Memory B cell (primary cell): ENCODE measurements at places on chromosomes 1 and 21.

DNA sequence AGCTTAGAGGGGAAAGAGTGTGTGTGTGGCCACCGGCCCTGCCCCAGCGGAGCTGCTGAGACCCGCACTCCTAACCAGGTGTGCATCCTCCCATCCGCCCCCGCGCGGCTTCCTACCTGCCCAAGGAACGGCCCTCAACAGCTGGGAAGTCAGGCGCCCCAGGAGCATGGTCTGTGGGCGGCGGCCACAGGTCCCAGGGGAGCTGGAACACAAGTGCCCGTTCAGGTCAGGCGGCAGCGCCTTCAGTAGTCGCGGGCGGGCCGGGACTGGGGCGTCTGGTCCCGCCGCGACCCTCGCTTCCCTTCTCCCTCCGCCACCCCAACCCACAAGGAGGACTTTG, 448 bp downstream of the AURKAIP1 start:
- DNase-seq, result no peak

DNA sequence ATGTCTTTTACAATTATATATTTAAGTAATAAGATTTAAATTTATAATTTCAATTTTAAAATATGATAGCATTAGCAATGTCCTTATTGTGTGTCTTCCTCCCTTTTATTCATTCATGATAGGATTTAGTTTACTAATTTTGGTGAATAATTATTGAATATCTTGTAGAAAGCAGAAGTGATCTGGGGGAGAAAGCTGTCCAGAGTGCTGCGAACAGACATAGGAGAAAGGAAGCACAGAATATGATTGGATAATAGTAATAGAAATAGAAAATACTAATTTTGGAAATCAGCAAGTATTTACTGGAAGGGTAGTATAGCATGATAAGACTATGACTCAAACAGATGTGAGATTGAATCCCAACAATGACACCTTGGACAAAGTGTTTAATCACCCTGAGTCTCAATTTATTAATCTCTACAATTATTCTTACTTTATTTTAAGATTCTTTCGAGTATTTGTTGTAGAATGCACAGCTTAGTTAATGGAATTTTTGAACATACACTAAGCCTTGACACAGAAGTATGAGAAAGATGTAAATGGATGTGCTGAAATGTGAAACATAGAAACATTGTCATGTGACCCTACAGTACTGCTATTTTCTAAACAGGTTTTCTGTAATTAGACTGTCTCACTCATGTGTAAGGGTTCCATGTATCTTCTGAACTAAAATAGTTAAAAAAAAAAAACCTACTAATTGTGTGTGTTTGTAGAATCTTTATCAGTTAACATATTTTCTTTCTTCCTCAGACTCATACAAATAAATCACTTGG, 7.9 kb downstream of the SH3GLB1 start:
- DNase-seq, result no peak

DNA sequence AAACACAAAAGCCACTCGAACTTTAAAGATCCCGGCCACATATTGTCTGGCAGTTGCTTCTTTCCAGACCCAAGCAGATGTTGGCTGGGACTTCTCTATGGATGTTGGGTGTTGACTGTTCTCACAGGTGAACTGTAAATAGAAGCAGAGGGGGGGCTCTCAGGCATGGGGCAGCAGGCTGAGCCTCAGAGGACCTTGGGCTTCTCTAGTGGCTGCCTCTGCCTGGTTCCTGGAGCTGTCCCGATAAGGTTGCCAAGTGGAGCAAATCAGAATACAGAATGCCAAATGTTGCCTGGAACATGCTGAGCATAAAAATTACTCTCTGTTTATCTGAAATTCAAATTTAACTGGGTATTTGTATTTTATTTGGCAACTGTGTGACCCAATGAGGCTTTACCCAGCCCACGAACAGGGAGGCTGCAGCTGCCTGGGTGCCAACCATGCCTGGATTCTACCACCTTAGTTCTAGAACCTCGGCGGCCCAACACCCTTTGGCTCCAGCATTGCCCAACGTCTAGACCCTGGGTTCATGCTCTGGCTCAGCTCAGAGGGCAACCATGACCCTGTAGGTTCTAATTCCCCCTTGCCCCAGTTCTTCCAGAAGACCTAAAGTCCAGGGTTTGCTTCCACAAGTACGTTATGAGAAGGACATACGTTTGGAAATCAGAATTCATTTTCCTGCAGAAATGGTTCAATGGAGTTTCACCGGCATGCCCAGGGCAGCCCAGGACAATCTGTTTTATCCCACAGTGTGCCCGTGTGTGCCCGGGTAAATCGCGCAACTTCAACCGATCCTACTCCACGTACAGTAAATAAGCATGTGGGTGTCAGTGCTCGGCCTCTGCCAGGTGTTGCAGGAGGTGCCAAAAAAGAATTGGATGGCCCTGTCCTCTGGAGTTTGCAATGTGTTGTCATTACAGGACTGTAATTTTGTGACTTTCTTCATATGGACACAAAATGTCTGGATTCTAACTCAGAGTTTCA, 5.4 kb upstream of the SLC45A1 start:
- no peak for DNase-seq

DNA sequence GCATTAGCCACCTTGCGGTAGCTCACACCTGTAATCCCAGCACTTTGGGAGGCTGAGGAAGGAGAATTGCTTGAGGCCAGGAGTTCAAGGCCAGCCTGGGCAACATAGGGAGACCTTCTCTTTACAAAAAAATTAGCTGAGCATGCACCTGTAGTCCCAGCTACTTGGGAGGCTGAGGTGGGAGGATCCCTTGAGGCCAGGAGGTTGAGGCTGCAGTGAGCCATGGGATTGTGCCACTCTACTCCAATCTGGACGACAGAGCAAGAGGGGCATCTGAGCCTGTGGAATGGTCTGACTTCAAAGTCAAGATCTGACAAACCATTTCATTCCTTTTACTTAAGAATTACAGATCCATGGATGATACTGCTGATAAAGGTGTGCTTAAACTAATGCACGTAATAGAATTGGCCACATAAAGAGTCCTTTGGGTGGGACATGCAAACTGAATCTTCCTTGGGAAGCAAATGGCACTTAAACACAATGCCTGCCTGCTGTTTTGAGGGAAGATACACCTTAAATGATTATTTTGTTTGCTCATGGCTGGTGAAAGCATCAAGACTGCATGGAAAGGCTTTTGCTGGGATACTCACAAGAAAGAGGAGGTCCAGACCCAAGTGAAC, 2.5 kb upstream of the TMEM201 start:
- no peak for DNase-seq

DNA sequence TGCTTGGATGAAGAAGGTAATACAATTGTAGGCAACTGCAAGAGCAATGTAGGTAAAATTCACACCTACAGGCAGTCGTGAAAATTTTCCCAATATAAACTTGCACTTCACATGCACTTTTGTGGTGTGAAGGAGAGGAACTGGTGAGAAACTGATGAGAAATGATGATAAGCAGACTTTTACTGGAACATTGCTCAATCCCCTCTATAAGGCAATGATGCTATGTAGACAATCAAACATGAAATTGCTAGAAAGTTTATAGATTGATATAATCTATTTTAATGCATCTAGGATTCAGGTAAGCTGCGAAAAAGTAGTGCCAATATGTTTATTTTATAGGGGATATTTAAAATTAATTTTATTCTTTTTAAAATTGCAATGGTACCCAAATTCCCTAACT, 802.2 kb downstream of the KCNT2 start:
- DNase-seq, result no peak

GRCh38 chr1:34885405-34886247, 26.1 kb upstream of the SMIM12 start:
- DNase-seq, result peak; percentile 25

- DNase-seq, result no peak
Observed at GRCh38 chr21:38266732-38267131, 9.9 kb downstream of the KCNJ15 start.

DNA sequence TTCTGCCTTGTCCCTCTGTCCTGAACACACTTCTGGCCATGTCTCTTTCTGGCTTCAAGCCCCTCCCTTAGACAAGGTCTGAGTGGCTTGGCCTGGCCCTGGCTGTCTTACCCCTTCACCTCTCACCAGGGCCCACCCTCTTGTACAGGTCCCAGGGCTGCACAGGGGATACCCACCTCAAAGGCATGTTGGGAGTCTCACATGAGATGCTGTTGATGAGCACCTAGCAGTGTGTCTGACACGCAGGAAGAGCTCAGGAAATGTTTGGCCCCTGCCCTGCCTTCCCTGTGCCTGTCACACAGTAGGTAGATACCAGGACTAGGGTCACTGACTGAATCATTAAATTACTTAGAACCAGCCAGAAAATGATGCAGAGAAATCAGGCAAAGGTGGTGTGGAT, 16.6 kb downstream of the ZNF362 start:
- DNase-seq, result no peak

DNA sequence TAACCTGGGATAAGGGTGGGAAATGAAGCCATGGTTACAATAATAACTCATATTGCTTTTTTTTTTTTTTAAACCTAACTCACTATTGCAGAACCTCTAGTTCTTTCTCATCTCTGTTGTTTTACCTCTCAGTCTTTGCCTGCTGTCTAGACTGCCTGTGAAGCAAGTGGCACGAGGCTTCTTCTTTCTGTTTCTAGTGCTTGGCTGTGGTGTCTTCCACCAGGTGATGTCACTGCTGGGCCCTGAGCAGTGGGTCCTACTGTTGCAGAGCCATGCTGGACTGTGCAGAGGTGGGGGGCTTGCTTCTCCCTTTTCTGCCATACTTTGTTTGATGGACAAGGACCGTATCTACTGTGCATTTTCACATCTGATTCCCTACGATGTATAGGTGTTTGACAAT, 51.7 kb downstream of the ZNF326 start:
- DNase-seq, result no peak

GRCh38 chr1:30520476-30520875, 202.9 kb downstream of the MATN1 start:
- DNase-seq, result no peak

GRCh38 chr1:156922986-156923669, 2.7 kb downstream of the LRRC71 start:
- no peak for DNase-seq

DNA sequence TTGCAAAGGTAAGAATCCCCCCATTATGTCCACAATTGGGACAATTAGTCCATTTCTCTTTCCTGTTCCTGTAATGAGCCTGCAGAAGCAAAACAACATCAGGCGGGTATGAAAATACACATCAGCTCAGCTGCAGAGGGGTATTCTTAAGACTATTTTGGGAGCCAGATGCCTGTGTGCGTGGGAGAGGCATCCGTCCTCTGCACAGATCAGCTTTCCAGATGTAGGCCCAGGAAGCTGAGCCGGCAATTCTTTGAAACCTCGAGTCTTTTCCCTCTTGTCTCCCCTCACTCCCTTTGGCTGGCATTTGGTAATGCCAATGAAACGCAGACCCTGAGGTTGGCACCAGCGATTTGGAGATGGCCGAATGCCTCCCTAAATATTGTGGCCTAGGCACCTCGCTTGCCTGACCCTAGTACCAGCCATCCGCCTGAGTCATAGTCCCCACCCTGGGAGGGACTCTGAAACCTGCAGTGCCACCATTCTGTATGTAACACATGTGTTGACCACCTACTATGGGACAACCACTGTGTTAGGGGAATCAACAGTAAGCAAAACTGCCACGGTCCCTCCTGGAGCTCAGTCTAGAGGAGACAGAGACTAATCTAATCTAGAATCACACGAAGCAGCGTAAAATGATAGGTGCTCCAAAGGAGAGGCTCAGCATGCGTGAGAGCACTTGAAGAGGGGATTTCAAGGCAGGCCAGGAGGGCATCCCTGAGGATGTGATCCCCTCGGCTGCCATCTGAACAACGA, 603.0 kb downstream of the MATN1 start:
- DNase-seq, result no peak

DNA sequence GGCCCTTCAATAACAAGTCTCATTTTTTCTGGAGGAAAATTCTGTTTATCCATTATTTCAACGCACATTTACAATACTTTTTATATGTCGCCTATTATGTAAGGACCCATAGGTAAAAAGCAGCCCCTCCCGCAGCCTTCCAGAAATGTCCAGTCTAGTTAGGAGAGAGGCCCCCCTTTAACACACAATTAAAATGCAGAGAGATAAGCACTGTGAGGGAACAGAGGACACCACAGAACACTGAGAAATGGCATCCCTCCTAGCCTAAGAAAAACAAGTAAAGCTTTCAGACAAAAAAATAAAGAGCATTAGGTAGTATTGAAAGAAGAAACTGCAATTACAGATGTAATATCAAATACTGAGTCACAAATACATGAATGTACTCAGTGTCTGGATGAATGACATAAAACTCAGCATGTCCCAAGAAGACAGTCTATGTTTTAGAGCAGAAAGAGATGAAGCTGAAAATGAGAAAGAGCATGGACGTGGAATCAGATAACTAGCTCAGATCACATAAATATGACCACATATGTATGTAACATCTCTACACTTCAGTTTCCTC, 62.9 kb downstream of the DAB1 start:
- DNase-seq, result no peak

- DNase-seq, result no peak
Observed at GRCh38 chr1:243970077-243970476, 81.0 kb upstream of the ZBTB18 start.

GRCh38 chr1:1943834-1944570, 24.9 kb upstream of the TMEM52 start:
- DNase-seq, result peak; percentile 52

GRCh38 chr21:44709426-44710293, 1.7 kb downstream of the TSPEAR start:
- no peak for DNase-seq

GRCh38 chr1:80462006-80462405, 1338.7 kb upstream of the ADGRL2 start:
- no peak for DNase-seq

GRCh38 chr21:39637197-39637970, 24.6 kb downstream of the B3GALT5 start:
- DNase-seq, result no peak

DNA sequence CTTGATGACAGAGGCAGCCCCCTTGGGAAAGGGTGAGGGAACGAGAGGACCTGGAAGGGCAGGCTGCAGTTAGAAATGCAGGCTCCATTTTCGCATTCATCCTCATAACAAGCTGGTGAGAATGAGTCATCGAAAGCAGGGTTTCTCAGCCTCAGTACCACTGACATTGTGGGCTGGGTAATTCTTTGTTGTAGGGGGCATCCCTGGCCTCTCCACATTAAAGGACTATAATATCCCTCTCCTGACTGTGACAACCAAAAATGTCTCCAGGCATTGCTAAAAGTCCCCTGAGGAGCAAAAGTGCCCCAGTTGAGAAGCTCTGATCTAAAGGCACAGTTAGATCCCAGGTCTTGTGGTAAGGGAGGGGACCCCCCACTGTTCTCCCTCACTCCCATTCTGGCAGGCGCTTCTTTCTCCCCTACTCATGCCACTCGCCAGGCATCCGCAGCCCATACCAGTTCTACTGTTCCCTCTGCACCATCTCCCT, 20.4 kb downstream of the KCNN3 start:
- no peak for DNase-seq

GRCh38 chr21:38448671-38449385, 49.4 kb downstream of the ERG start:
- DNase-seq, result no peak
